Esophagus muscularis mucosa (tissue), 4 donors: ENCODE measurements at places on chromosomes 3 and 15. TPM values are rescaled to one million over a fixed set of nuclear protein-coding genes. Genes with fewer than 3 reads are reported as not detected.

TNNC1 gene
- total RNA-seq, result 7.1 TPM

AGBL1 gene
- not detected for total RNA-seq

CHRNB4 gene
- not detected for total RNA-seq

PIERCE2 gene
- 3.8 TPM for total RNA-seq

TNFSF10 gene
- total RNA-seq, result 30.0 TPM

PTH1R gene
- 21.6 TPM for total RNA-seq

SLC28A2 gene
- total RNA-seq, result not detected

LMOD3 gene
- total RNA-seq, result 2.9 TPM

- H3K36me3 ChIP-seq, result no peaks in the 10 kb centered on the region
- no peak overlapping the region for H3K27ac ChIP-seq
- H3K27me3 ChIP-seq, result no peaks in the 10 kb centered on the region
- H3K4me3 ChIP-seq, result no peak overlapping the region
- H3K4me1 ChIP-seq, result peaks cover 13% of the 10 kb centered on the region
- no peak for DNase-seq
Measured at GRCh38 chr15:52252781-52253180, 42.8 kb downstream of the MYO5C start.

DNA sequence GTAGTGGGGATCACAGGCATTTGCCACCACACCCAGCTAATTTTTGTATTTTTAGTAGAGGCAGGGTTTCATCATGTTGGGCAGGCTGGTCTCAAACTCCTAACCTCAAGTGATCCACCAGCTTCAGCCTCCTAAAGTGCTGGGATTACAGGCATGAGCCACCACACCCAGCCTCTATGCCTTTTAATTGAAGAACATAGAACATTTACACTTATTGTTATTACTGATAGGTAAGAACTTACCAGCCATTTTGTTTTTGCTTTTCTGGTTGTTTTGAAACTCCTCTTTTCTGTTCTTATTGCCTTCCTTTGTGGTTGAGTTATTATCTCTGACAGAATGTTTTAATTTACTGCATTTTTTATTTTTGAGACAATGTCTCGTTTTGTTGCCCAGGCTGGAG lies 29.2 kb downstream of the PCNP start:
- H3K4me1 ChIP-seq, result no peaks in the 10 kb centered on the region
- DNase-seq, result no peak
- H3K4me3 ChIP-seq, result no peak overlapping the region
- no peaks in the 10 kb centered on the region for H3K27me3 ChIP-seq
- H3K36me3 ChIP-seq, result no peaks in the 10 kb centered on the region

- peaks cover 78% of the 10 kb centered on the region for H3K4me1 ChIP-seq
- DNase-seq, result no peak
- no peaks in the 10 kb centered on the region for H3K27me3 ChIP-seq
- H3K4me3 ChIP-seq, result peak overlapping the region; percentile 74
Measured at GRCh38 chr3:50267280-50267913, 1.6 kb upstream of the SEMA3B start.

DNA sequence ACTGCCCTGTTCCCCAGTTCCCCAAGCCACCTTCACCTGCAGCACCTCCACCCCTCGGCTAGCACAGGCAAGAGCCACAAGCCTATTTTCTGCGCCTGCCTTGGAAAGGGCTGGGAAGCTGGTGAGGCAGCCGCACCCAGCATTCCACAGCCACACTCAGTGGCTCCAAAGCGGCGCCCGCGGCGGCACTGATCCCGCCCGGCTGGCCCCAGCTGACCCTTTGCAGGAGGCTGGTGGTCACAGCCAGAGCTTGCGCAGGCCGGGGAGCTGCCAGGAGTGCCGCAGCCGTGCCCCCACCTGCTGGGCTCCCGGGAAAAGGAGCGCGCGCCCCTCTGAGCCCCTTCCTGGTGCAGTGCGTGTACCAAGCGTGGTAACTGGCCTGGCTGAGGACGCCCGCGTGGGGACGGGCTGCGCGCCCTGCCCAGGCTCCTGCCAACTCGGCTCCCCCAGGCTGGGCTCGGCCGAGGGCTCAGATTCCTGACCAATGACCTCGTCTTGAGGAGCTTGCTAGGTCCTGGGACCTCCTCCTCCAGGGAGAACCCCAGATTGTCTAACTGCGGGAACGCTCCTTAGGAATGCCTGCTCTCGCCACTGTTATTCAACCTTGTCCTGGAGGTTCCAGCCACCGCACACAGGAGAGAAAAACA lies 13.3 kb downstream of the GRAMD2A start:
- DNase-seq, result no peak
- peaks cover 29% of the 10 kb centered on the region for H3K4me1 ChIP-seq
- H3K27ac ChIP-seq, result no peak overlapping the region
- H3K4me3 ChIP-seq, result peak overlapping the region; percentile 53
- H3K36me3 ChIP-seq, result no peaks in the 10 kb centered on the region
- H3K27me3 ChIP-seq, result peaks cover 41% of the 10 kb centered on the region

DNA sequence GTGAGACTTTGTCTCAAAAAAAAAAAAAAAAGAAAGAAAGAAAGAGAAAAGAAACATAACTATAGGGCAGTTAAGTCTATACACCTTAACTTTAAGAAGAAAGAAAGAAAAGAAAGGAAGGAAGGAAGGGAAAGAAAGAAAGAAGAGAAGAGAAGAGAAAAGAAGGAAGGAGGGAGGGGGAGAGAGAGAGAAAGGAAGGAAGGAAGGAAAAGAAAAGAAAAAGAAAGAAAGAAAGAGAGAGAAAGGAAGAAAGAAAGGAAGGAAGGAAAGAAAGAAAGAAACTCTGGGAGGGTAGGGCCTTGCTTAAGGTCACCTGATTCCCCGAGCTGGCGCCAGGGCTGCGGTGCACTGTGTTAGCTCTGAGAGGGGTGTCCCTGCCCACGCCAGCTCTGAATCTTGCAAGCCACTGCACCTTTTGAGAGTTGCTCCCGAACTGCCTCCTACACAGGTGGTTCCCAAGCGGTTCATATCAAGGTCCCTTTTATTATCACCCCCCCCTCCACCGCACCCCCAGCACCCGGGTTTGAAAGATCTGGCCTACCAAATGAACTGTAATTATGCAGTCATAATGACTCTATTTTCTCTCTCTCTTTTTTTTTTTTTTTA lies 39.2 kb upstream of the VPS8 start:
- H3K27me3 ChIP-seq, result no peaks in the 10 kb centered on the region
- peaks cover 13% of the 10 kb centered on the region for H3K4me1 ChIP-seq
- no peak overlapping the region for H3K4me3 ChIP-seq
- H3K36me3 ChIP-seq, result no peaks in the 10 kb centered on the region

DNA sequence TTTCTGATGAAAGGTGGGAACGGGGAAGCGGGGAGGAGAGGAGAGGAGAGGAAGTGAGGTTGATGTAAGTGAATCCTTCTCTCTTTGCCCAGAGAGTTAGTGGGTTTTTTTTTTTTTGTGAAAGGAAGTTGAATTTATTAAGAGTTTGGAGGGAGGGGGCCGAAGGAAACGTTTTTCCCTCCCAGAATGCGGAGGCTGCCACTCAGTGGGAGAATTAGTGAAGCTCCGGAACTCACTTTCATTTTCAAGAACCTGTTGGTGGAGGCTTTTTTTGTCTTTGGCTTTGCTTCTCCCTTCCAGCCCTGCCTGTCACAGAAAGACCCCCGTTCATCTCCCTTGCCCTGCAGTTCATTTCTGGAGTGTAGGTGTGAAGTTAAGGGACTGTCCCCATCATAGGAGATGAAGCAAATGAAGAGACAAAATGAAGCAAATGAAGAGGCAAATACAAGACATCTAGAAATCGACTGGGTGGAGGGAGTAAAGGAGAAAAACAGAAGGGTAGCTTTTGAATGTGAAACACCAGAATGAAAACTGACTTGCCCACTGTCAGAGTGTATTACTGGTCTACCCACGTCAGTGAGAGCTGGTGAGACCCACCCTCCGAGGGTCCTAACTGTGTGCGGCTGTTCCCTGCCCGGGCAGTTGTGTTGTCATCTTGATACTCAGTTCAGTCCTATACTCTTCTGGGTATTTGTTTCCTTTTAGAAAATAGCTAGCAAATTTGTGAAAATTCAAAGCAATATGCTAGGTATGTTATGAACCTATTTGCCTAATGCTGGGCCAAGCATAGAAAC lies 91.5 kb downstream of the ITPR1 start:
- H3K27me3 ChIP-seq, result no peaks in the 10 kb centered on the region
- H3K27ac ChIP-seq, result peak overlapping the region; percentile 82
- no peak for DNase-seq
- H3K4me1 ChIP-seq, result peaks cover 78% of the 10 kb centered on the region

DNA sequence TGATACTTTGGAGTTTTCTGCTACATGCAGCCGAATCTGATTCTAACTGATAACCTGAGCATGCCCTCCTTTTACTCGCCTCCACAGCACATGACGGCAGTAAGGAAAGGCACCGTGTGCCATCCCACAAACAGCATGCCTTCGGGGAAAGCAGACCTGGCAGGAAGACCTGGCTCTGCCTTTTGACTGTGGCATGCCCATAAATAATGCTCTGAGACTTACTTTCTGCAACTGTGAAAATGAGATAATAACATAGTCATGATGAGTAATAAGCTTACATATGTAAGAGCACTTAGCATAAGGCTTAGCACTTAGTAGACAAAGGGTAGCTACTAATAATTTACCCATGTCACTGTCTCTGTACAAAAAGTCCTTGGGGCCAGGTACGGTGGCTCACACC lies 32.9 kb downstream of the MTHFS start:
- H3K27ac ChIP-seq, result no peak overlapping the region
- H3K4me1 ChIP-seq, result no peaks in the 10 kb centered on the region
- DNase-seq, result no peak
- H3K27me3 ChIP-seq, result no peaks in the 10 kb centered on the region

DNA sequence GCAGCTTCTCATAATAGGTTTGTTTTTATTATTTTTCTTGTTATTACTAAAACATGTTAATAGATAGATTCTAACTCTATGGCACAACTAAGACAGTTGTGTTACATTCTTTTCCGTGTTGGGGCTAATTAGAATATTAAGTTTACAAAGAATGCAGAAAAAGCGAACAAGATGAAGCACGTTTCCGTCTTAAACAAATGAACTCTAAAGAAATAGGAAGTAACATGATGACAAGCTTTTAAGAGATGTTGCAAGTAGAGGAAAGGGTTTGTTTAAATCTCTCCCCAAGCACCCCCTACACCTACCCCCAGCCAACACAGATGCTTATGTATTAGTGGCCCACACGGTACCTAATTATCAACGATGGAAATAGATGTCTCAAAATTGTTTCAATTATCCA lies 207.1 kb downstream of the TP63 start:
- H3K27ac ChIP-seq, result no peak overlapping the region
- no peaks in the 10 kb centered on the region for H3K27me3 ChIP-seq
- no peak for DNase-seq

GRCh38 chr3:65576966-65577365 lies 461.8 kb downstream of the MAGI1 start:
- H3K4me3 ChIP-seq, result no peak overlapping the region
- H3K36me3 ChIP-seq, result no peaks in the 10 kb centered on the region
- H3K27me3 ChIP-seq, result no peaks in the 10 kb centered on the region
- H3K4me1 ChIP-seq, result peaks cover 28% of the 10 kb centered on the region
- DNase-seq, result no peak

GRCh38 chr15:31128919-31129768 lies 27.6 kb upstream of the TRPM1 start:
- DNase-seq, result peak; percentile 92
- H3K27ac ChIP-seq, result no peak overlapping the region
- no peaks in the 10 kb centered on the region for H3K27me3 ChIP-seq

- no peak overlapping the region for H3K27ac ChIP-seq
- no peaks in the 10 kb centered on the region for H3K36me3 ChIP-seq
- no peak overlapping the region for H3K4me3 ChIP-seq
- peaks cover 5% of the 10 kb centered on the region for H3K27me3 ChIP-seq
- H3K4me1 ChIP-seq, result no peaks in the 10 kb centered on the region
Measured at GRCh38 chr15:69997813-69998212, 99.9 kb downstream of the TLE3 start.

DNA sequence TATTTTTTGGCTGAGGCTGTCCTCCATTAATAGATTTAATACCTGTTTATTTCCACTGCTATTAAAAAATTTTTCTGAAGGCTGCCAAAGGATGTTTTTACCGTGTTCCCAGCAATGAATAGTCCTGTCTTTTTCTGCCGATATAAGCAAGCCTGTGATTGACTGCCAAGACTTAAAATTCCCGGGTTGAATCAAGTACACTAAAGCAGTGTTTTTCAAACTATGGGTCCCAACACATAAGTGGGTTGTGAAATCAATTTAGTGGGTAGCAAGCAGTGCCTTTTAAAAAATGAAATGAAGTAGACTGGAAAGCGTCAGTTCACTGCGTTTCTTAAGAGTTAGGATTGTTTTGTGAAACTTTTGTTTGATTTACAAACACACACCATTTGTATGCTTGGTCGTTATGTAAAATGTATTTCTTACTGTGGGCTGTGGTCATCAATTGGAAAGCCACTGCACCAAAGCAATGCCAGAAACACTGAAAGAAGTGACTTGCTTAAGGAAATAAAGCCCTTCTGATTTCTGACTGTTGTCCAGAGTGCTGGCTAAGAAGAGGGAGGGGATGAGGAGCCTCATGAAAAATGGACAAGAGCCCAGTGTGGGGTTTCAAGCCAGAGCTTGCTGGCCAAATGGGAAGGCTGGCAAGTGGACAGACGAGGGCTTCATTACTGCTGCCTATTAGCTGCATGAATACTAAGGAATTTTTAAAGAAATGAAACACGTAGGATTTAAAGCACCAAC lies 206.0 kb downstream of the THRB start:
- no peaks in the 10 kb centered on the region for H3K36me3 ChIP-seq
- peaks cover 47% of the 10 kb centered on the region for H3K4me1 ChIP-seq
- no peak for DNase-seq
- H3K27ac ChIP-seq, result peak overlapping the region; percentile 60
- H3K4me3 ChIP-seq, result no peak overlapping the region
- H3K27me3 ChIP-seq, result no peaks in the 10 kb centered on the region

GRCh38 chr3:6571448-6571847 lies 289.5 kb upstream of the GRM7 start:
- no peaks in the 10 kb centered on the region for H3K36me3 ChIP-seq
- DNase-seq, result no peak
- no peak overlapping the region for H3K4me3 ChIP-seq

GRCh38 chr15:42785569-42785968 lies 48.6 kb upstream of the CDAN1 start:
- no peak overlapping the region for H3K27ac ChIP-seq
- H3K4me3 ChIP-seq, result no peak overlapping the region
- no peaks in the 10 kb centered on the region for H3K4me1 ChIP-seq

DNA sequence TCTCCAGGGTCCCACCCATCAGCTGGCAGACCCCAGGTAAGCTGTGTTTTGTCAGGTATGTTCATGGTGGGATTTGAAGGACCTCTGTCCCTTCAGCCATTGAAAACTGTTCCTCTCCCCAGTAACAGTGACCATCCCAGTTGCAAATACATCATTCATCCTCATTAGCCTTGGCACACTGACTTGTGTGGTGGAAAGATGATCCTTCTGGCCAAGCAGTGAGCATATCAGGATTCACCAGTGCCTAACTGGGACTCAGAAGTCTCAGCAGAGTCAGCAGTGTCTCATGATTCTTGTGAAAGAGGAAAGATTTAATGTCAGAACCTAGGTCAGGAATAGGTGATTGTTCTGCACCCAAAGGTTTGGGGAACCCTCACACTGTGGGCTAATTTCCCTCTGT lies 90.2 kb downstream of the DNAJB8 start:
- peaks cover 24% of the 10 kb centered on the region for H3K4me1 ChIP-seq
- no peak overlapping the region for H3K4me3 ChIP-seq
- H3K27ac ChIP-seq, result no peak overlapping the region
- H3K27me3 ChIP-seq, result no peaks in the 10 kb centered on the region
- DNase-seq, result no peak

- DNase-seq, result no peak
- H3K27me3 ChIP-seq, result no peaks in the 10 kb centered on the region
- no peak overlapping the region for H3K4me3 ChIP-seq
Measured at GRCh38 chr15:55659481-55659880, 71.3 kb upstream of the PYGO1 start.

- H3K4me3 ChIP-seq, result no peak overlapping the region
- no peaks in the 10 kb centered on the region for H3K36me3 ChIP-seq
Measured at GRCh38 chr3:20511863-20512505, 326.0 kb upstream of the SGO1 start.
